ENCODE measurements at places on chromosomes 5 and 9. TPM values are rescaled to one million over a fixed set of nuclear protein-coding genes. Genes with fewer than 3 reads are reported as not detected.

DNA sequence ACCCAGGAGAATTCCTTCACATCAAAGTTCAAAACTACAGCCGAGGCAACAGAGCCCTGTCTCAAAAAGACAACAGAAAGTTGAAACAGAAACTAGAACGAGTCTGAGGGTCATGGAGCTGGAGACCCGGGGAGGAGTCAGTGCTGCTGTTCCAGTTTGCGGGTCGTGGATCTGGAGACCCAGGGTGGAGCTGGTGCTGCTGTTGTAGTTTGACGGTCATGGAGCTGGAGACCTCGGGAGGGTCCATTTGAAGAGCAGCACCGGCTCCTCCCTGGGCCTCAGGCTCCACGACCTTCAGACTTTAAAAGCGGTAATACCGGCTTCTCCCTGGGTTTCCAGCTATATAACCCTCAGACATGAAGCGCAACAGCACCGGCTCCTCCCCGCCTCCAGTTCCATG lies 13.0 kb upstream of the LCN15 start:
- H3K4me1 ChIP-seq = no peaks in the 10 kb centered on the region
- no peaks in the 10 kb centered on the region for H3K27me3 ChIP-seq
- no peak overlapping the region for H3K27ac ChIP-seq
- no peak overlapping the region for H3K4me3 ChIP-seq
- no peaks in the 10 kb centered on the region for H3K36me3 ChIP-seq

DNA sequence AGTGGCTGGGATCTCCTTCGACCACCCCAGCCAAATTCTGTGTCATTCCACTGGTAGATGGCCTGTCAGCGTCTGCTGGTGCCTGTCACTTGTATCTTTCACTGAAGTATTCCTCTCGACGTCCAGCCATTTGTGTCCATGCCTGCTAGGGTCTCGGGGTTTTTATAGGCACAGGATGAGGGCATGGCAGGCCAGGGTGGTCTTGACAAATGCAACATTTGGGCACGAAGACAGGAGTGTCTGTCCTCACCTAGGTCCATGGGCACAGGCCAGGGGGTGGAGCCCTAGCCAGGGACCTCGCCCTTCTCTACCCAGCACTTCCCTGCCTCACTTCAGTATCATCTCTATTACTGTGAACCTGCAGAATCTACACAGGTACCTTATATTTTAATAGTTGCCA lies 2223.9 kb upstream of the ACO1 start:
- no peak for DNase-seq
- H3K4me3 ChIP-seq = no peak overlapping the region
- no peaks in the 10 kb centered on the region for H3K27me3 ChIP-seq

DNA sequence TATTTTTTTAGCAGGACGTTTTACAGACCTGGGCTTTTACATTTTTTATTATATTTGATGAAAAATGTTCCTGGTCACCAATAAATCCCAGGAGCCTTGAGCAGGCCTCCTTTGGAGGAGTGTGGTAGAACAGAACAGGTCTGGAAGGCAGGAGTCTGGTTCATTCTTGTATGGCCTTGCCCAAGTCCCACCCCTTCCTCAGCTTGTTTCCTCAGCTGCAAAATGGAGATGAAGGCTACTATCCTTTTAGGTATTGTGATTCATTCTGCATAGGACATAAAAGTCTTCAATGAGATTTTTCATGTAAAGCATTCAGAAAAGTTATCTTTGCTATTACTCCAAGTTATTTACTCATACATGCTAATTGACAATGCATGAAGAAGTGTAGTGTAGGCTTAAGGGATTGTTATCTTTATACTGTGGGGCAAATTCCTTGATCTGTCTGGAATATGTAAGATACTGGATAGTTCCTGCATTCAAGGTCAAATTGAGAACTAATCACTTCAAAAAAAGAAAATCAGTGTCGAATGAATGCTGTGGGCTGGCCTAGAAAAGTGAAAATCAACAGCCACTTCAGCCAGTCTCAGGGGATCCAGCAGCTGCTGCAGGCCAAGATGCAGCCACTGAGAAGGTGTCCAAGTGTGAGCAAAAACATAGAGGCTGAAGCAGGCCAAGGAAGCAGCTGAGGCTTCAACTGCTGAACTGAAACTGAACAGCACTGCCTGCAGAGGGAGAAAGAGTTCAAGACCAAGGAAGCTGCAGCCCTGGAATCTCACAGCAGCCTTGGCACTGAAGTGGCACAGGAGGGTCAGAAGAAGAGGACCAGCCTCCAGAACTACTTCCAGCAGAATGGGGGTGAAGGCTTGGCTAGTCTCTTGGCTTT lies 15.5 kb upstream of the SLC36A3 start:
- no peaks in the 10 kb centered on the region for H3K36me3 ChIP-seq
- H3K27me3 ChIP-seq = no peaks in the 10 kb centered on the region
- DNase-seq = no peak
- H3K4me3 ChIP-seq = no peak overlapping the region

DNA sequence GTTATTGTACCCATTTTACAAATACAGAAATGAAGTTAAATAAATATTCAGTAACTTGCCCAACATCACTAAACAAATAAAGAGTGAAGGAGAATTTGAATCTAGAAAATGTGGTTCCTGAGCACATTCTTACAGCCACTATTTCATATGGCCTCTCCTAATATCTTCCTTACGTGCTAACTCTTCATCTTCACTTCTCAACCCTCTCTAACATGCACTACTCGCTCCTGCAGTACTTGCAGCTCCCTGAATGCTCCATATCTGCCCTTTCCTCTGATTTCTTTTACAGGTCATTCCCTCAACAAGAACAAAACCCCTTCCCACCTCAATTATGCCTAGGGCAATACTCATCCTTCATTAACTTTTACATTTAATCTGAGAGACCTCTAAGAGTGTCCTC lies 711.5 kb downstream of the CETN3 start:
- no peaks in the 10 kb centered on the region for H3K4me1 ChIP-seq
- no peak overlapping the region for H3K27ac ChIP-seq
- H3K27me3 ChIP-seq = no peaks in the 10 kb centered on the region

The CDKN2B-AS1 gene
- total RNA-seq = not detected

- H3K4me1 ChIP-seq = 0 out of 2 replicates have a peak, but pooled peaks cover 3% of the 10 kb centered on the region
- H3K4me3 ChIP-seq = no peak overlapping the region
- DNase-seq = no peak
- no peaks in the 10 kb centered on the region for H3K27me3 ChIP-seq
- no peak overlapping the region for H3K27ac ChIP-seq
Measured at GRCh38 chr5:168654211-168654721, 75.1 kb upstream of the PANK3 start.

GRCh38 chr9:85009251-85009650 lies 339.7 kb downstream of the NTRK2 start:
- H3K4me3 ChIP-seq = no peak overlapping the region
- DNase-seq = no peak
- no peaks in the 10 kb centered on the region for H3K27me3 ChIP-seq
- H3K27ac ChIP-seq = no peak overlapping the region
- H3K4me1 ChIP-seq = no peaks in the 10 kb centered on the region

GRCh38 chr5:127313847-127314473 lies 23.4 kb downstream of the MEGF10 start:
- peaks cover 5% of the 10 kb centered on the region for H3K4me1 ChIP-seq
- H3K4me3 ChIP-seq = no peak overlapping the region
- no peak for DNase-seq

Measured in H1 (cell line).